ENCODE measurements at places on chromosomes 2 and 18.

- DNase-seq, result no peak
Observed at GRCh38 chr18:67426486-67426885, 90.0 kb downstream of the DSEL start.

- no peak for DNase-seq
Observed at GRCh38 chr2:191020742-191021381, 6.9 kb upstream of the STAT1 start.

DNA sequence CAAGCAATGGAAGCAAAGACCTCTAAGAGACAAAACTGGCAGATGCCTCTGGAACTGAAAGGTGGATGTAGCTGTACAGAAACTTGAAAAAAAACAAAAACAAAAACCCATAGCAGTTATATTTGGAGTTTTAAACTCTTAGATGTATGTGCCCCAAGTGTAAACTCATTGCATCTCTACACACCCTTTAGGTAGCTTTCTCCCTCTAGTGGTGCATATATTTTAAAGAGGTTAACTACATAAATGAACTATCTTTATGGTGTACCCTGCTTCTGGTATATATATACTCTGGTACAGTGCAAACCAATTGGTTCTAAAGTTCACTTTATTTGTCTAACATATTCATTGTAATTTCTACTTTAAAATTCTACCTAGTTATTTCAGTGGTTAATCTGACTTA lies 518.2 kb downstream of the NRXN1 start:
- DNase-seq, result no peak

GRCh38 chr2:222884805-222885424 lies 24.1 kb downstream of the ACSL3 start:
- DNase-seq, result no peak

GRCh38 chr2:23379220-23379695 lies 5.7 kb upstream of the KLHL29 start:
- no peak for DNase-seq

- no peak for DNase-seq
Observed at GRCh38 chr2:152466041-152466440, 131.1 kb downstream of the FMNL2 start.

GRCh38 chr18:51168960-51169662 lies 28.4 kb downstream of the MEX3C start:
- DNase-seq, result no peak

DNA sequence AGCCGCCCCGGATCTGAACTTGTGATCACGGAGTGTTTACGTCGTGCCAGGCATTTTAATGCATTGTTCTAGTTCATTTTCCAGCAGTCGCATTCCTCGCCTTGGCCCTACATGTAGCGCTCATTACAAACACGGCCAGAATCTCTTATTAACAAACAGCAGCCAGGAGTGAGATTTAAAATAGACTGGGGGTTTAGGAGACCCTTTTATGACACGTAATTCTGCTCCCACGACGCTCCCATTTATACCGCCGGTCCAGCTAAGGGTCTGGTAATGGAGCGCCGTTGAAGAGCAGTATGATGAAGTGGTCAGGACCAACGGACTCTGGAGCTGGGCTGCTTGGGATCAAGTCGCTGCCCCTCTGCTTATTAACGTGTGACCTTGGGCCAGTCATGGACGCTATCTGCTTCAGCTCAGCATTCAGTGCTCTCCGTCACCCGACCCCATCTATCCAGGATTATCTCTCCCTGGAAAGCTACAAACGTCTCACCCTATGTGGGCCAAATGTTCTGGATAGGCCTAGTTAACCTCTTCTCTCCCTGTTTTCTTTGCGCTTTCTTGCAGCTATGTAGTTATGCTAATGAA lies 745 bp downstream of the MSH2 start:
- peak; percentile 32 for DNase-seq

GRCh38 chr2:46327627-46328026 lies 30.4 kb downstream of the EPAS1 start:
- no peak for DNase-seq

- DNase-seq, result no peak
Observed at GRCh38 chr2:45889053-45889452, 237.6 kb downstream of the PRKCE start.

DNA sequence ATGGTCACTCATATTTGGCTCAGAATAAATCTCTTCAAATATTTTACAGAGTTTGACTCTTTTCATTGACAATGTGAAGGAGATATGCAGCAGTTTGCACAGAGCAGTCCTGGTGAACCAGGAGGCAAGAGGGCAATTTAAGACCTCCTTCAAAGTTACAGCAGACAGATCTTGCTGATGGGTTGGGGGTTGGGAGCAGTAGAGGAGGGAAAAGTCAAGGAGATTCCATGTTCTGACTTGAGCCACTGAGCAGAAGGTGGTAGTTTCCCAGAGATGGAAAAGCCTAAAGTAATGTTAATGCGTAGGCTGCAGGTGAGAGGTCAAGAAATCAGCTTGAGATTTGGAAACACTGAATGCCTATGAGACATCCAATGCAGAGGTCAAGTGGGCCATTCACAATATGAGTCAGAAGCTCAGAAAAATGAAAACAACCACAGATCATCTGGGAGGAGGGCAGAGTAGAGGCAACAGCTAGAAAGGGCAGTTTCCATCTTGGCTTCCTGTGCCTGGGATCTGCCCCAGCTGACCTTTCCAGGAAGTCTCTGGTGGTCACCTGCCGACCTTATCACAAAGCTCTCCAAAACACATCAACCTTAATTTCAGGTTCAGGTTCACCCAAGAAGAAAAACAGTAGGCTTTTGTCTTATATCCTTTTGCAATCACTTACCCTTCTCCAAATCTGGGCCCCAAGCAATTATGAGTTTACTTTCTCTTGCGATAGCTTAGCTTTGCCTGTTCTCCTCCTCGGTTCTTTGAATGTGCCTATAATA lies 197.5 kb upstream of the ARL4C start:
- DNase-seq, result no peak

DNA sequence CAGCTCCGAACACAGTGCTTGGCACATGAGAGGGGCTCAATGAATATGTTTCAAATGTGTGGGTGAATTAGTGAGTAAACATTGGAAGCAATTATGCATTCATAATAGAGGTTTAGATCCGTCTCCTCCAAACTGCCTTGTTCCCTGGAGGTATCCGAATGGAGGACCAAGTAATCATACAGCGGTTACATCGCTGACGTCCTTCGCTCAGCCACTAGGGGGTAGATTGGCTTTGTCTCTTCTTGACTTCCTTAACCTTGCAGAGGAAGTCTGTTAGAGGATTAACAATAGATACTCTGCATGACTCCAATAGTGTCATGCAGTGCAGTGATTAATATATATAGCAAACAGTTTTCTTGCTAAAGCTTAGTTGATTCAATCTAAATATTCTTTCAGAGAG lies 517.0 kb downstream of the PTPRM start:
- DNase-seq, result no peak

DNA sequence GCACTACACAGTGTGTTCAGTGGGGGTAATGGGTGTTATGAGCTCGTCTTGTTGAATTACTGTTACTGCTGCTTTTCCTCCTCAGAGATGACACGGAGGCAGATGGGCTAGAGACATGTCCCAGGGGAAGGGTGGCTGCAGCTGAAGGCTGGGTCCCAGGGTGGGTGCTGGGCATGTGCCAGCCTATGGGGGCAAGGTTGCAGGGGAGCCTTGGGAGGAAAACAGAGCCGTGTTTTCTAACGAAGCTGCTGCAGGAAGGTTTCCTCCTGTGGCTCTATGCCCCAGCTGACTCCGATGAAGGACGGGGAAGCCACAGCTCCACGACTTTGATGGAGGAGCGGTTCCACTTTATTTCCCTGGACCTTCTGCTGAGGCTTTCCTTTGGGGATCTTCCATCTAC lies 42.4 kb downstream of the ASB18 start:
- no peak for DNase-seq

DNA sequence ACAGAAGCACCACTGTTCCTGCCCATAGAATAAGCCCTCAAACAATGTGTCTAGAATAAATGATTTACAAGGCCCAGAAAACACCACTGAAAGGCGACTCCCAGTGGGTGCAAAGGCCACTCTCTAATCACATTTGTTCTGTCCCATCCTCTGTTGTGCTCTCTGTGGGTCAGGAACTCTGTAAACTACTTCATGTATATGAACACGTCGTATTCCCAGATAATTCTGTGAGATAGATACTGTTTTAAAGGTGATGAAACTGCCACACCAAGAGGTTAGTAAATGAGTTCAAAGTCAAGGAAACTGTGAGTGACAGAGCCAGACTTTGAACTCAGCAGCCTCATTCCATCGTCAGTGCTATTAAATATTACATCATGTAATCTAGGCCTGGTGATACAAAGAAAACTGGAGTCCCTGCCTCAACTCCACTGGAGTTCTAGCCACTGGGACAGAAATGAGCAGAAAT lies 269.7 kb upstream of the DCC start:
- no peak for DNase-seq

DNA sequence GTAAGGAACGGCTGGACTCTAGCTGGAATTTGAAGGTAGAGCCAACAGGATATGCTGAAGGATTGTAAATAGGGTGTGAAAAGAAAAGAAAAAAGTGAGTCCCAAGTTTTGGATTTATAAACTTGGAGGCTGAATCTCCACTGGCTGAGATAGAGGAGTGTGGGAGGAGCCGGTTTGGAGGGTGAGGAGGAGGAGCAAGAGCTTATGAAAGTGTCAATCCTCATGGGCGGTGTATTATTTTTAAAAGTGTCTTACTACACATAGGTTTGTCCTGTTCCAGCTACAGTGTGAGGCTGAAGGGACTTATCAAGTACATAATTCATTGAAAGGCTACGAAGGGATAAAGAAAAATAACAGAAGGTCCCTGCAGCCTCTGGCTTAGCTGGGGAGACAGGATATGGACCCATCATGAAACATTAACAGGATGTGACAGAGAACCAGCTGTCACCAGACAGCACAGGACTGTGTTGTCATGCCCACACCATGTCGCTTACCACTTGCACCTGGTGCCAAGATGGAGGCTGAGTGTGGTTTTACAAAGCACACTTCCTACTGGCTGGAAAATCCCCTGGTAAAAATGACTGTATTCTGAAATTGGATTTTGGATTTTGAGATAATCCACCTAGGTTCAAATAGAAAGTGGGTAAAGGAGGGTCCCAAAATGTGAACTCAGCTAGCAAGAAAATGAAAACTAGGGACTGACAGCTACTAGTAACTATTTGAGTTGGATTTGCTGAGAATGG lies 2.5 kb upstream of the MREG start:
- no peak for DNase-seq

DNA sequence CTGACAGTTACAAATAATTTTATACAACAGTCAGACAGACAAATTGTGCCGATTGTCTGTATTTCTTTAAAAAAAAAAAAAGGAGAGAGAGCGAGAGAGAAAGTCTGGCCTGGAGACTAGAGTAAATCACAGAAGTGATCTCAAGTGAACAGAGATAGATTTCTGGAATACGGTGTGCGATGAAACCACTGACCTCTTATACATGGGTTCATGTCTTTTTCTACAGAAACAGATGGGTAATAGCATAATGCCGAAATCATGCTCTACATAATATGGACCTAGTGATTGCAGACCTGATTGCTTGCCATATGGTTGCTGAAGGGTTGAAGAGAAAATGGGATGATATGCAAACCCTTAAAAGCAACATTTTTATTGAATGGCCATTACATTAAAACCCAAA lies 403.3 kb upstream of the FANCL start:
- no peak for DNase-seq

GRCh38 chr18:14908541-14908940 lies 160.6 kb downstream of the ANKRD30B start:
- no peak for DNase-seq

GRCh38 chr2:207176247-207176646 lies 10.5 kb upstream of the KLF7 start:
- no peak for DNase-seq

- no peak for DNase-seq
Observed at GRCh38 chr2:238887616-238888015, 39.7 kb downstream of the TWIST2 start.

DNA sequence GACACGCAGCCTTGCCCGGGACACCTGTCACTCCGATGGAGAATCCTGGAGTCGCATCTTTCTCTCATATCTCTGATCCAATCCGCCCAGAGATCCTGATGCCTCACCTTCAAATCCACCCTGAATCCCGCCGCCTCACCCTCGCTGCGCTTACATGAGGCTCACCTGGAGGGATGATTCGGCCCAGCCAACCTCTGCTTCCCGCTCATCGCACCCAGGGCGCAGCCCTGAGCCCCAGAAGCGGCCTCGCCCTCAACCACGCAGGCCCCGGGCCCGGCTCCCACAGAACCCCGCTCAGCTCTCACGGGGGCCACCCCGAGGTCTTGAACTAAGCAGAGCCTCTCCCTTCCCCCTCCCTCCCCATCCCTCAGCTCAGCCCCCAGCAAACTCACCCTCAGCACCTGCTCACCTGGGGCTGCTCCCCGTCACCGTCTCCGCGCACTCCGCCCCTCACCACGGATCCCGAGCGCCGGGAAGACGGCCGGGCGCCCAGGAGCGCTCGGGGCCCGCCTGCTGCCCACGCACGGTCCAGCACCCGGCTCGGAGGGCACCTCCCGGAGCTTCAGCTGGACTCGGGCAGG lies 160.0 kb downstream of the NDUFA10 start:
- no peak for DNase-seq

- DNase-seq, result no peak
Observed at GRCh38 chr2:150459281-150459680, 28.2 kb downstream of the RND3 start.

- no peak for DNase-seq
Observed at GRCh38 chr2:10368491-10369231, 66.0 kb downstream of the HPCAL1 start.

- peak; percentile 91 for DNase-seq
Observed at GRCh38 chr2:29920130-29920577, 1.2 kb downstream of the ALK start.

GRCh38 chr2:67996772-67997527 lies 65.9 kb downstream of the C1D start:
- DNase-seq, result no peak

DNA sequence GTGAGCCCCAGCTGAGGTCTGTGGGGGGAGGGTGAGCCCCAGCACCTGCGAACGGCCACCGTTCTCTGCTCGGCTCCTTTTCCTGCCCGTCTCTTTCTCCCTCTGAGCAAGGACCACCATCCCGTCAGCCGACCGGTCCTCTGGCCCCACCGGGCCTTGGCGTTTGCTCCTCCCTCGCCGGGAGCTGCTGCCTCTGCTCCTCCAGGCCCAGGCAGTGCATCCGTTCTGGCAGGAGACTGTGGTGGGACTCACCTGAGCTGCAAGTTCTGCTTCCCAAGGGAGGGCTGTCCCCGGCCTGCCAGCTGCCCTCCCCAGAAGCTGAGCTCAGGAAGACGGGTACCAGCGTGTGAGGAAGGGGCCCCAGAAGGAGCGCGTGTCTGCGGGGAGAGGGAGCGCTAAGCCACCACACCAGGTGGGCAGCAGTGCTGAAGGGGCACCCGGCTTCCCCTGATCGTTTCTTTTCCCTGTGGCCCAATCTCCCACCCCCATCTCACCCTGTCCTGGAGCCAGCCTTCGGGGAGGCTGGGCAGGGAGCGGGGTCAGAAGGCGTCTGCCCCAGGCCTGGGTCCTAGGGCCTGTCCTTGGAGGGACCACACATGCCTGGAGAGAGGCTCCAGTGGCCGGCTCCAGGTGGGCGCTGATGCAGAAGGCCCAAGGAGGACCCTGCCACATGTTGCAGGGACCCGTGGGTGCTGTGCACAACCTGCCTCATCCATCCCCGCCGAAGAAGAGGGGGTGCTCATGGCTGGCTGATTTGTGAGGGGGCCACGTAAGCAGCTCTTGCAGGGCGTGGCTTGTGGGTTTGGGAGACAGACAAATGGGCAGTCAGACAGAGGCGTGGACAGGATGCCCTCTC lies 2.5 kb upstream of the RTP5 start:
- DNase-seq, result peak; percentile 84

Measured in chondrocyte (in vitro differentiated cells).